OCI-M1 (cell line): ENCODE measurements at places on chromosomes 3 and 15.
A peak's percentile ranks its signal among the peaks of the same experiment; 100 is the strongest.

DNA sequence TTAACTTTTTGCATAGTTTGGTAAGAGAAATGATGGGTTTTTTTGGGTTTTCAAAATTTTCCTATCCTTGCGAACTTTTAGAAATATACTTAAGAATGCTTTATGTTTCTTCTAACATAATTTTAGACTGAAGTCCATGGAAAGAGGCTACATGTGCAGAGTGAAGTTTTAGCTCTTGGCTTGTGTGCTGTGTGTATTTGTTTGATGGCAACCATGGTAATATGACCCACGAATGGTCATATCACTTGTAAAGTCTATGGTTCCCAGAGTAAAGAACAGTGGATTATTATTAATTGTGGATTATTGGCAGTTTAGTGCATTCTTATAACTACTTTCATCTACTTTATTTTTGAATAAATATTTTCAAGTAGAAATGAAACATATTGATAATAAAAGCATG, 124.0 kb upstream of the GOLGA6L4 start:
- no peak for DNase-seq

- DNase-seq, result no peak
Observed at GRCh38 chr3:104180906-104181305, 1185.8 kb upstream of the ALCAM start.

- peak; percentile 41 for DNase-seq
Observed at GRCh38 chr3:32392536-32393302, 1.1 kb downstream of the CMTM7 start.

GRCh38 chr15:68818066-68818768, 2.5 kb downstream of the ANP32A start:
- peak; percentile 88 for DNase-seq

- no peak for DNase-seq
Observed at GRCh38 chr15:100101426-100102089, 240.2 kb downstream of the ADAMTS17 start.

- no peak for DNase-seq
Observed at GRCh38 chr3:13425689-13426088, 5.6 kb upstream of the NUP210 start.

- no peak for DNase-seq
Observed at GRCh38 chr3:123261666-123262065, 59.9 kb downstream of the SEC22A start.

GRCh38 chr3:126743350-126743749, 39.3 kb downstream of the CHCHD6 start:
- no peak for DNase-seq

- DNase-seq, result peak; percentile 89
Observed at GRCh38 chr3:108406661-108407206, 103.7 kb downstream of the MYH15 start.

GRCh38 chr15:64429448-64429847, 30.9 kb upstream of the ZNF609 start:
- DNase-seq, result no peak

GRCh38 chr3:33149342-33149741, 35.5 kb downstream of the CRTAP start:
- DNase-seq, result peak; percentile 51

DNA sequence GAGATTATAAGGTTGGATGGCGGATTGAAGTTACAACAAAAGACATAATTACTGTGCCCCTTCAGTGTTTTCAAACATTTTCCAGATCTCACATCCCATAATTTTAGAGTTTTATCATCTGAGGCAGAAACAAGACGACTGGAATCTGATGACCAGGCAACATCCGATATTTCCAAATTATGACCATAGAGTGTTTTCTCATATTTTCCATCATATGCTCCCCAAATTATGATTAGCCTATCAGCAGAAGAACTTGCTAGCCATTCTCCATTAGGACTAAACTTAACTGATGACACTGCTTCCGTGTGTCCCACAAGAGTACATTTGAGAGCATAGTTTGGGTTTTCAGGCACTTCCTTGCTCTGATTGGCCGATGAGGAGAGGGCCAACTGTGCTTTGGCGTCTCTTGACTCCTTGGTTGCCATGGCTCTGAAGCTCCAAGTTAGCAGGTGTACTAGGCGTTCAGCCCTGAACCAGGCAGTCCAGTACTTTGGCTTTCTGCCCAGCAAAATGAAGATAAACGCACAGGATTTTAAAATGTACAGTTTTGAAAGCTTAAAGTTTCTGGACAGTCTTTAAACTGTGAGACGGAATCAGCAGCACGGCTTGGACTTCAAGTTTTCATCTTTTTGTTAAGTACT, 638 bp downstream of the WDR5B start:
- DNase-seq, result no peak

DNA sequence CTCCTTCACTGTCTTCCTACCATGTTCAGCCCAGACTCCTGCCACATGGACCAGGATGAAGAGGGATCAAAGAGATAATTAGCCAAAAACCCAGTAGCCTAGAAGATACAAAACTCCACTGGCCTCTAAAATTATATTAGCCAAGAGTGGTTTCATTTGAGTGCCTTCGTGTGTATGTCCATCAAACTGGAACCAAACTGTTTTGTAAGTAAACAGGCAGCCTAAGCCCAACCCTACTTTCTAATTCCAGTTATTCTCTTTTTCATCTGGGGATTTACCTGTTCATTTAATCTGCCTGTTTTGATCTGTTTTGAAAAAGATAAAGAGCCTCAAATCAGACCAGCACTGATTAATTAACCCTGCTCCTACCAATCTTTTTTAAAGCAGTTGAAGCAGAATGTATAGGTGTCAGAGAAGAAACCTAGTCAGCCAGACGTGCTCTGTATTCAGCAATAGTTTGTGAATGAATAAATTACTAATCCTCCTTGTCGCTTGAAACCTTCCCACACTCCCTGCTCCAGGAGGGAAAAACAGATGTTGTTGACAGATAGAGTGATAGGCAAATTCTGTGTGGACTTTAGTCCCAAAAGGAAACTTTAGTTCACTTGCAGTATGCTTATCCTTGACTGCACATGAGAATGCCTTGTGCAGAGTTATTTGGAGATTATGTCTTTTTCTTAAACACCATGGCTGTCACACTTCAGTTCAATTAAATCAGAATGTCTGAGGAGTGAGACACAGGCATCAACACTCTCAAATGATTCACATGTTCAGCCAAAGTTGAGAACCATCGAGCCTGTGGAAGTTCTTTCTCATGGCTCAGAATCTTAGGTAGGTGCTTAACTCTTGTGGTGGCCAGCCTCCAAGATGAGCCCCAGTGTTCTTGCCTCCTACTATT, 55.5 kb upstream of the ZBED2 start:
- DNase-seq, result no peak

- no peak for DNase-seq
Observed at GRCh38 chr3:160608870-160609269, 43.5 kb upstream of the KPNA4 start.

DNA sequence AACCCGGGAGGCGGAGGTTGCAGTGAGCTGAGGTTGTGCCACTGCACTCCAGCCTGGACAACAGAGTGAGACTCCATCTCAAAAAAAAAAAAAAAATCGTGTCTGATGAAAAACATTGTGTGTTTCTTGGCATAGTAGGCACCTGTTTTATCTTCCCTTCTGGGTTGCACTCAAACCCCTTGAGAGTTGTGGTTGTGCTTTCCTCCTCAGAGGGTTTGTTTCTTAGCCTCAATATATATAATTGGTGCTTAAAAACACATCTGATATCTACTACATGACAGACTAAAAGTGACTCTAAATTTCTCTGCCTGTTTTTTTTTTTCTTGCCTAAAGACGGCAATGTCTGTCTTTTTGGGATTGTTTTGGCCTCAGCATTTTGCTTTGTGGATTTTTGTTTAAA, 7.6 kb downstream of the NR1D2 start:
- no peak for DNase-seq

DNA sequence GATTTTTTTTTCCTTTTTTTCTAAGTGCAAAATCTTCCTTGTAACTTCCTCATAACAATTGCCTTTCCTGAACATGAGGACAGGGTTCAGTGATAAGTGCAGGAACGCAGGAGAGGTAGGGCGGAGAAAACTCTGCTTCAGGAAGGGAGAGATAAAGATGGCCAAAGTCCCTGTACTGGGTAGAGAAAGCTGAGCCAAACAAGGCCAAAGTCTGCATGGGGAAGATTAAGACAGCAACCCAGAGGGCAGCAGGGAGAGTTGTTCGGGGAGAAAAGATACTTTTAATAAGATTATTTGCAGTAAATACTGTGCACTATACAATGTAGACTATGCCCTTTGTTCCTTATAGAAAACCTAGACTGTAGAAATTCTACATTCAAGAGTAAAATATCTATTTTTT, 55.4 kb upstream of the LRRFIP2 start:
- DNase-seq, result peak; percentile 91

GRCh38 chr3:58052373-58053273, 44.4 kb downstream of the FLNB start:
- peak; percentile 90 for DNase-seq

DNA sequence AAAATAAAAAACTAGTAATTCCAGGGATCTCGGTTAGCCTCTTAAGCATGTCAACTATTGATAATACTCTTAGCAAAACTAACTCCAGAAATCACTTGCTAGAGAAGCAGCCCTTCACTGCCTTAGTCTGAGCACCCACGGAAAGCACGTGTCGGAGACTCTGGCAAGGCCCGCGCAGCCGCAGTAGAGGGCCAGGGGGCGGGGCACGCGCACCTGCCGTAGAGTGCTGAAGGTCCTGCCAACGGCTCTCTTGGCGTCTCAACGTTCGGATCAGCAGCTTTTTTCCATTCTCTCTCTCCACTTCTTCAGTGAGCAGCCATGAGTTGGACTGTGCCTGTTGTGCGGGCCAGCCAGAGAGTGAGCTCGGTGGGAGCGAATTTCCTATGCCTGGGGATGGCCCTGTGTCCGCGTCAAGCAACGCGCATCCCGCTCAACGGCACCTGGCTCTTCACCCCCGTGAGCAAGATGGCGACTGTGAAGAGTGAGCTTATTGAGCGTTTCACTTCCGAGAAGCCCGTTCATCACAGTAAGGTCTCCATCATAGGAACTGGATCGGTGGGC, at the start of gene LDHAL6B:
TSS of gene LDHAL6B (plus strand) at position 221 of the 561 bp plus-strand sequence. CDS start at position 319, 98 bp downstream.
- DNase-seq, result no peak
